ENCODE measurements at places on chromosomes 1 and 21. TPM values are rescaled to one million over a fixed set of nuclear protein-coding genes. Genes with fewer than 3 reads are reported as not detected.

The PTPRU gene
- 62.1 TPM for total RNA-seq

The TCEA3 gene
- 15.4 TPM for total RNA-seq

The LAMB3 gene
- total RNA-seq = 1.3 TPM

The CASZ1 gene
- 6.0 TPM for total RNA-seq

The UBIAD1 gene
- total RNA-seq = 15.1 TPM

The CRYAA gene
- not detected for total RNA-seq

The SLC22A15 gene
- 10.0 TPM for total RNA-seq

The UBL4B gene
- total RNA-seq = 0.50 TPM

The CEPT1 gene
- total RNA-seq = 50.5 TPM

The CHI3L2 gene
- 0.94 TPM for total RNA-seq

The COL6A1 gene
- total RNA-seq = 316 TPM

The VCAM1 gene
- 80.2 TPM for total RNA-seq

The CELA2A gene
- total RNA-seq = not detected

The ZNF593OS gene
- total RNA-seq = not detected

The CD164L2 gene
- total RNA-seq = not detected

The MYOM3 gene
- total RNA-seq = 0.50 TPM
